ENCODE measurements at places on chromosomes 7 and 10.

- no peak for DNase-seq
Measured at GRCh38 chr10:130363899-130364445, 227.8 kb downstream of the GLRX3 start.

GRCh38 chr7:114663502-114663901 is 248.9 kb downstream of the FOXP2 start:
- no peak for DNase-seq

GRCh38 chr10:104449391-104449790 is 95.8 kb downstream of the CFAP58 start:
- DNase-seq, result no peak

DNA sequence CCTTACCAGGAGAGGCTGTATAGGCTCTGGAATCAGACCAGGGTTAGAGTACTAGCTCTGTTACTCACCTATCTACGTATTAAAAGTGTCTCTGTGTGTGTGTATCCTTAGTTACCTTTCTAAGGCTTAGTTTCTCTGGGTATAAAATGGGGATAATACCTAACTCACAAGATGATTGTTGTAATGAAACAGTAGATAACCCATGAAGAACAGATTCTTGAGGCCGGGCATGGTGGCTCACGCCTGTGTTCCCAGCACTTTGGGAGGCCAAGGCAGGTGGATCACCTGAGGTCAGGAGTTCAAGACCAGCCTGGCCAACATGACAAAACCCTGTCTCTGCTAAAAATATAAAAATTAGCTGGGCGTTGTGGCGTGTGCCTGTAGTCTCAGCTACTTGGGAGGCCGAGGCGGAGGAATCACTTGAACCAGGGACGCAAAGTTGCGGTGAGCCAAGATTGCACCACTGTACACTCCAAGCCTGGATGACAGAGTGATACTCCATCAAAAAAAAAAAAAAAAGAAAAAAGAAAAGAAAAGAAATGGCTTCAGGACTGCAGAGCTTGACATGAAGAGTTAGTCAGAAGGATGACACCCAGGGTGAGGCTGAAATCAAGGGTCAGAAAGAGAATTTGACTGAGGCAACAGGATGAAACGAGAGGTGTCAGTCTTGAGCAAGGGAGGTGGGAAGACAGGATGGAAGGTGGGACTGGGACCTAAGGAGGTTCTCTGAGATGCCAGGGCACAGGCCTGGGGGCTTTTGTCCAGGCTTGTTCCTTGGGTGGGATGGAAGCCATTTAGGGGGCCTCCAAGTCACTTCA is 33.4 kb downstream of the PRKAR2B start:
- DNase-seq, result no peak

- no peak for DNase-seq
Measured at GRCh38 chr10:7788639-7789286, 786 bp downstream of the ATP5F1C start.

DNA sequence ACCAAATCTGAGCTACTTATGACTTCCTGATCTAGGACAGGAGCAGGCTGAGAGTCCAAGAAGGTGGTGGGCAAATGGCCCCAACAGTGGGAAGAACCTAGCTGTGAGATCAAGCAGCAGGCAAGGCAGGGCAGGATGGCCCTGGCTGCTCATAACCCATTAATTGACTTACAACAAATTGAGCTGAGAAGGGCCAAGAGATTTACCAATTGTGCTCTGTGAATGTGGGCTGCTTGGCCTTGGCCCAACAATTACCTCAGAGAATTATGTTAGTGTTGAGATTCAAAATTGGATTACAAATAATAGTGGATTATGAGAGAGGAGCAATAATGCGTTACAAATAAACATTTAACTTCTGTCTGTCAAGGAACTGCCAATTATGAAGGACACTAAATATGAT is 956.5 kb downstream of the KCNMA1 start:
- no peak for DNase-seq
